Endothelial cell of umbilical vein (primary cell): ENCODE measurements at places on chromosomes 13 and 19.
A peak's percentile ranks its signal among the peaks of the same experiment; 100 is the strongest.

GRCh38 chr19:23116802-23117571 lies at the start of gene ZNF730:
ZNF730 (plus strand) TSS chr19:23117025; CDS start chr19:23117174, 149 bp downstream.
- peak; percentile 36 for DNase-seq

GRCh38 chr19:47682939-47683338 lies 30.3 kb upstream of the EHD2 start:
- DNase-seq = no peak

- no peak for DNase-seq
Observed at GRCh38 chr13:111992911-111993310, 74.0 kb upstream of the SOX1 start.

DNA sequence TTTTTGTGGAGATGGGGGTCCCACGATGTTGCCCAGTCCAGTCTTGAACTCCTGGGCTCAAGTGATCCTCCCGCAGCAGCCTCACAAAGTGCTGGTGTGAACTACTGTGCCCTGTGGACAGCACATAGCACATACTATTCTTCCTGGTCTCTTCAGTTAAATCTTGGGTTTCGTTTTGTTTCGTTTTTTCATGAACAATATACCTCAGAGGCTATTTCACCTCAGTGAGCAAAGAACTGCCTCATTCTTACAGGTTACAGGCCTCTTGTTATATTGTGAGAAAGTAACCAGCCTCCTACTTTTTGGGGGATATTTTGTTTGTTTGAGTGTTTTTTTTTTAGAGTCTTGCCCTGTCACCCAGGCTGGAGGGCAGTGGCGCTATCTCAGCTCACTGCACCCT lies 1.3 kb upstream of the C3 start:
- DNase-seq = no peak

- DNase-seq = no peak
Observed at GRCh38 chr13:32897296-32897695, 118.9 kb upstream of the KL start.

DNA sequence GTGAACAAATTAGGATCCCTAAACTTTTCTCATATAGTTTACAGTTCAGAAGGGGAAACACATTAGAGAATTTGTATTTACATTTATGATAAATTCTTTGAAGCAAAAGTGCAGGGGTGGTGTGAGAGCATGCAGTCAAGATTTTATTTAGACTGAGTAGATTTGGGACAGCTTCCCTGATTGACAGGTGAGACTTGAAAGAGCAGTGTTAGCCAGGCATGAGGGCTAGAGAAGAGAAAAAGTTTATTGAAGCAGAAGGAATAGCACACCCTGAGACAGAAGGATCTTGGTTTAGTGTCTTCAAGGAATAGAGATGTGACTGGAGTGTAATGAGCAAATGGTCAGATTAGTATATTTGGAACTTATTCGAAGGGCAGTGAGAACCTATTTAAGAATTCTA lies 50.5 kb downstream of the PDS5B start:
- DNase-seq = no peak

- peak; percentile 36 for DNase-seq
Observed at GRCh38 chr13:110797230-110797877, 83.9 kb downstream of the ING1 start.

DNA sequence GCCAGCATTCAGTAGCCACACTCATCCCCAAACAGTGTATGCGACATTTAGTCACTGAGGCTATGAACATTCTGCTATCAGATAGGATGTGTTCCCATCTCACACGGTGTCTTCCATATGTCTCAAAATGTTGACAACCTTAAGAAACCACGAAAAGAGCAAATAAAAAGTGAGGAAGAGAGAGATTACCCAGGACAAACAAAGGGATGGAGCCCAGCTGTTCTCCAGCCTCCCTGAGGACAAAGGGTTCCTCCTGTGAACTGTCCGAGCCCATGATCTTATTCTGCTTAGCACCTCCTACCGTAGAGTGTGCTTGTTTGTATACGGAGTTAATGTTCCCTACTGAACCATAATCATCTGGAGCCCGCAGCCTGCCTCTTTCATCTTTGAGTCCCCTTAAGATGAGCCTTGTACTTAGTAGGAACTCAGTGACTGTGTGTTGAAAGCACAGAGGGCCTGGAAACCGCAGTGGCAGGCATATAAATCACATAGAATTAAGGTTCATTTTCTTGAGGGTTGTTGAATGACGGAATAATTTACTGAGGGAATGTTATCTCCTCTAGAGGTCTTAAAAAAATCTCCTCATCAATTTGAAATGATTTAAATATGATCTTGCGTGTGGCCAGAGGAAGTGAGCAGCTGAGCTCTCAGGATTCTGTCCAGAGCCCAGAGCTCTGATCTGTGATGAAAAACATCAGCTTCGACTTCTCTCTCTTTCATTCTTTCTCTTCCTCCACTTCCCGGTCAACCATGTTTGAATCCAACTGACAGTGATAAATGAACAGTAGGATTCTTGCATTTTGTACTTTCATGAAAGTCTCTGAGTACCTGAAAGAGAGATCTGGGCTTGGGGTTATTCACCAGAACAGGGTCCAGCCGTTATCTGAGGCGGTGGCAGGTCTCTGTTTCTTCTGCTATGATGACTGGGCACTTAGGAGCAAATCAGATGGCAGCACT lies 200.5 kb downstream of the KLF5 start:
- DNase-seq = no peak

DNA sequence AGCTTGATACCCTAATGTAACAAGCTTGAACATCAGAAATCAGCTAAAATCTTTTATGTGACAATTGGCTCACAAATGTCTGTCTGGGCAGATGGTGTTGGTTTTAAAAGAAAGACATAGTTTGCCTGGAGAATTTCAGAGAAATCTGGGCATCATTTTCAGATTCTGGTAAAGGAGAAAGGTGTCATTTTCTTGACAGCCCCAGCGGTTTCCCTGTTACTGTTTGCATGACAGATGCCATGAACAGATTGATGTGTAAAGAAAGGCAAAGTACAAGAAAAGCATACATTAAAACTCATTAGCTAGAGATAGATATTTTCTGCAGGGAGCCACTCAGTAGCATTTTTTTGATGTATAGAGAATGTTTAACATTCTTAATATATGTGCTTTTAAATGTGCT lies 987.9 kb downstream of the OLFM4 start:
- no peak for DNase-seq

- DNase-seq = no peak
Observed at GRCh38 chr13:39397226-39397895, 205.6 kb downstream of the LHFPL6 start.

DNA sequence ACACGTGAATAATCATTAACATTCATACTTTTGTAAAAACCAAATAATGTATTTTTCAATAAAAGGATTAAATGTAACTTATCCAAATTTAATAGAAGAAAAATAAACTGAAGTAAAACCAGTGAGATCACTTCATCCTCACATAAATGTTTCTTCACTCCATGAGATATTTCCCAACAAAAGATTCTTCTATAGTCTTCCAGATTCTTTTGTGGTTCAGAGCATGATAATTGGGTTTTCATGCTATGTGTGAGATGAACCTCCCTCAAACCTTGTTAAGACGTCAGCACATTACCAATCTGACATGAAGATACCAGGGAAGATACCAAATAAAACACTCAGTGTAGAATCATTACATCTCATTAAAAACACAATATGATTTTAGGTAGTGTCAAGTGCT lies 62.9 kb upstream of the OXGR1 start:
- DNase-seq = no peak

DNA sequence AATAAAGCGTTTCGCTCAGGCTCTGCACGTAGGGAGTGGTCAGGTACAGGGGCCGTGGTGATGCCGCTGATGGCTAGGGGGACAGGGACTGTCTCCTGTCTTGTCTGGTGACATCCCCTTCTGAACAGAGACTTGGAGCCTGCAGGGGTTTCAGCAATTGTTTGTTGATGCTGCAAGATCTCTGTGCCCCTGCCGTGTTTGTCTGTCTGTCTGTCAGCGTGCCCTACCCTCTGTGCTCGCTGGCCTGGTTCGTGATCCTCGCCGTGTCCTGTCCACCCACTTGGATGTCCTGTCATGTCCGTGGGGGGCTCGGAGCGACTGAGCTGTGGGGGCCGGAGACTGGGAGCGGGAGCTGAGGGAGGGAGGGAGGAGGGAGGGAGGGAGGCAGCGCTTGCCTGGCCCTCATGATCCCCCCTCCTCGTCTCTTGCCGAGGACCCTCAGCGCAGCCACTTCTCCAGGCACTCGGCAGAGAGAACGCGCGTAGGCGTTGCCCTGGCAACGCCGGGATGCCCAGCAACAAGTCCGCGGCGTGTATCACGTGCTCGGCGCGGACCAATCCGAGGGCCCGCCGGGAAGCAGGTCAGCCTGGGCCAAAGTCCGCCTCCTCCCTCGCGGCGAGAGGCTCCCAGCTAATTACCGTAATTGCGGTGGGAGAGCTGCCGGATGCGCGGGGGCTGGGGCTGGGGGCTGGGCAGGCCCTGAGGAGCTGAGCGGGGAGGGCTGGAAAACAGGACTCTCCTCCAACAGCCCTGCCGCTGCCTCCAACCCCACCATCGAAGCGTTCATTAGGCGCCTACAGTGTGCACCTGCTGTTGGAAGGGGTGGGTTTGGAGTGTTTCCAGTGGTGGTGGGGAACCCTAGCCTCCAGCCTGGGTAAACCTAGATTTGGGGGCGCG lies 31.9 kb upstream of the FEM1A start:
- peak; percentile 83 for DNase-seq

- peak; percentile 59 for DNase-seq
Observed at GRCh38 chr13:97434397-97435201, 630 bp downstream of the RAP2A start.

DNA sequence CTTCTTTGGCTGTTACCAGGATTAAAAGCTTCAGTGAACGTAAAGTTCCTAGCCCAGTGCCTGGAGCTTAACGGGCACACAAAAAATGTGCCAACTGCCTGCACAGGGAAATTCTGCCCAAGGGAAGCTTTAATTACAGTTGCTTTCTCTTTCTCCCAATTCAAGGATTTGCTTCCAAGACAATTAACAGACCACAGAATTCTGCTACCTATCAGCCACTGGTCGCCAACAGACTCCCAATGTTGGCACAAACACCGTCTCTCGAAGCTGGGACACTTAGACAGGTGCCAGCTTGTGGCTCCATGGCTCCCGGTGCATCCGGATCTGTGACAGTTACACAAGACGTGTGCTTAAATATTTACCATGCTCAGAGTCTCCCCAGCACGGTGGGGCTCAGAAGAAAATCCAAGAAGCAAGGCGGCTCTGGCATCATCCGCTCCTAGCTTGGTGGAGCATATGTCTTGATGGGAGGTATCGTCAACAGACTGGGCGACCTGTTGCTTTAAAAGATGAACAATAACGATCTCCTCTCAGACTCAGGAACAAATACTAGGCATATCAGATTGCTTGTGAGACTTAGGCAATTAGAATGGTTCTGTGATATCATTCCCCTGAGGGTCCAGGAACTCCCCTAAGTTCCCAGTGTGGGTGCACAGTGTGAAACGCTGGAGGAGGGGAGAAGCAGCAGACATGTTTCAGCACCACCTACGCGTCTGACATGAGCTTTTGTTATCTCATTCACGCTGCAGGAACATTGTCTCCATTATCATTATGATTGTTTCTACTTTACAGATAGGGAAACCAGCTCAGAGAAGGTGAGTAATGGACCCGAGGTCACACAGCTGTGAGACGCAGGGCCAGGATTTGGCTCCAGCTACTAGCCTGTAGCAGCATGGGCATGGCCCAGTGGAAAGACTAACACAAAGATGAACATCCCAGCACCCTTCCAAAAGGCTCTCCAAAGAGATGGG lies 61.6 kb downstream of the ALOX5AP start:
- peak; percentile 25 for DNase-seq

GRCh38 chr19:46841458-46842083 lies 9.1 kb downstream of the AP2S1 start:
- no peak for DNase-seq

DNA sequence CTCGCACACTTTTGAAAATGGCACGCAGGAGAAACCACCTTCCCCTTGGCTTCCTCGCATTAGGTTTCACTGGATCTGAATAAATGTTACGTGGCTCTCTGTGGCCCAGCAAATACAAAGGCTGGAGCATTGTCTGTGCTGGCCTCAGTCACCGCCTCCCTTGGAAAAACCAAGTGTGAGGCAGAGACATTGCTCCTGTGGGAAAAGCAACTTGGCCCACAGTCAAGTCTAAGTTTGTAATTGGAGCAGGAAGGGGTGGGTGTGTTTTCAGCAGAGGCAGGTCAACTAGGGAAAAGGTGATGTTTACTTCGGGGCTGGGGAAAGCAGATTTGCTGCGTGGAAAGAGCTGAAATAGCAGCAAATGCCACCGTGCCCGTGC lies 101.6 kb downstream of the IRS2 start:
- no peak for DNase-seq

- DNase-seq = no peak
Observed at GRCh38 chr19:17235971-17236777, 9.5 kb downstream of the NR2F6 start.

DNA sequence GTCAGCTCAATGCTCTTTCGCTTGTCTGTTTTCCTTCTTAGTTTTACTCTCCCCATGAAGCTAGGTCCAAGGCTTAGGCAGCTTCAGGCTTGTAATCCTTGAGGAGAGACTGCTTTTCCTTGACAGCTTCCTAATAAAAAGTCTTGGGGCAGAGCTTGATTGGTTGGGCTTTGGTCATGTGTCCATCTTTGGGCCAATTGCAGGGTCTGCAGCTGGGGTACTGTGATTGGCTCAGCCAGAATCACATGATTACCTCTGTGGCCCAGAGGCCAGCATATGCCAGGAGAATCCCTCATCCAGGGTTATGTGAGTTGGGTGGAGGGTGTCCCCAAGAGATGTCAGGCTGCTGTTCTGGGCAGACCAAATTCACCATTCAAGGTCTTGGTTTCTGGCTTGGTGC lies 8.1 kb downstream of the KLK1 start:
- DNase-seq = no peak

GRCh38 chr19:3519126-3519525 lies 13.0 kb downstream of the FZR1 start:
- no peak for DNase-seq

GRCh38 chr13:67090856-67091255 lies 139.3 kb downstream of the PCDH9 start:
- DNase-seq = no peak

DNA sequence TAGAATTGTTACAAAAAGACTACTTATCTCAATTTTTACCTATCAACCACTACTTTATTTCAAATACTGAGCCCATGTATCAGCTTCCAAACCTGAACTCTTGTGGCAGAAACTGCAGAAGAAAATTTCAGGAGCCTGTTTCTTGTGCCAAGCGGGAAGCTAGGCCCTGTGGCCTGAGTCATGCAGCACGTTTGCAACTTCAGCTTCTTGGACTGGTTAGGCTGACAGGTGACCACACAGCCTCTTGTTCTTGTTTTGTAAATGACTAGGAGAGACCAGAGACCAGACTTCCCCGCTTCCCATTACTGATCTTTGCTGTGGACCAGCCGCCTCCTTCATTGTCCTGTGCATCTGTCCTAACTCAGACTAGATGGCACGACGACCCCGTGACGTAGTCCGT lies 3.4 kb upstream of the LAMP1 start:
- no peak for DNase-seq
